ENCODE measurements at places on chromosomes 3 and 15.

GRCh38 chr15:22888120-22888859 is 49.8 kb downstream of the NIPA2 start:
- no peak for DNase-seq

DNA sequence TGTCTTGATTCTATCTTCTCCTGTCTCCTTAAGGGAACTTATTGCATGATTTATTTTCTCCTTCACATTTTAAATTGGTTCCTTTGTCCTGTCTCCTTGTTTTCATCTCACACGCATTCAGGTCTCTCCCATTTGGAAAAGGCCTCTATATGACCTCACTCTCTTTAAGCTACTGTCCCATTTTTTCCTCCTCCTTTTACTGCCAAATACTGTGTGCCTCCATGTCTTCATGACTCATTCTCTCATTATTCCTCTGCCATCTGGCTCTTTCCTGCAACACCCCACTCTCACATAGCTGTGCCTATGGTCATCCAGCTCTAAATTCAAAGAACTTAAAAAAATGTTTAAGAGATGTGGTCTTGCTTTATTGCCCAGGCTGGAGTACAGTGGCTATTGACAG is 48.0 kb downstream of the TYRO3 start:
- DNase-seq: no peak

GRCh38 chr15:88987934-88988671 is 74.9 kb upstream of the MFGE8 start:
- DNase-seq: no peak

GRCh38 chr3:20344400-20344959 is 158.5 kb upstream of the SGO1 start:
- DNase-seq: no peak

Measured in SK-N-MC (cell line).